ENCODE measurements at places on chromosomes 4 and X. TPM values are rescaled to one million over a fixed set of nuclear protein-coding genes. Genes with fewer than 3 reads are reported as not detected.

The HS3ST1 gene
- 1.4 TPM for polyA plus RNA-seq

DNA sequence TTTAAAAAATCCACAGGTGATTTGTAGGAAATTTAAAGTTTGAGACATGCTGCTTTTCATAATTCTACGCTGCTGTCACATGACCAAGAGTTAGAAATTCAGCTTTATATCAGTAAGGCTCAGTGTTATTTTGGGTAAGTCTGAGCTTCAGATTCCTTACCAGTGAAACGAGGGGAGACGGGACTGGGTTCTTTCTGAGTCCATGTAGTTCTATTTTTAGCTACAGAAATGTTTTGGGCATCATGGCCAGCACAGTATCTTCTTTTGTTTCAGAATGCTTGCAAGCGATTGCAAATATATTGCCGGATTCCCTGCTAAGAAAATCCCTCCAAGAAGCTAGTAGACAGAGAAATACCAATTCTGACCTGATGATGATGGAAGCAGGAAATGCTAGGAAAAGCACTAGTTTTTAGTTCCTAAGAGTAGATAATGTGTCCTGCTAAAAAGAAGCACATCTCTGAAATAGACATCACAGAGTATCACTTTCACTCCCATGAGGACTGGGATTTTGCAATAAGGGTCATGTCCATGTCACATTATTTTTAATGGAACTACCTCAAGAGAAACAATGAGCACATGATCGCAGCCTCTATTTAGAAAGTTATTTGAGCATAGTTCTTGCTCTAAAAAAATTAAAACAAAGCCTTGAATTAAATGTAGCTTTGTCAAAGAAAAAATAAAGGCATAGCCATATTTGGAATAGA is 10.9 kb downstream of the ATP1B4 start:
- H3K27ac ChIP-seq: no peak overlapping the region
- DNase-seq: no peak
- no peak overlapping the region for H3K4me3 ChIP-seq

DNA sequence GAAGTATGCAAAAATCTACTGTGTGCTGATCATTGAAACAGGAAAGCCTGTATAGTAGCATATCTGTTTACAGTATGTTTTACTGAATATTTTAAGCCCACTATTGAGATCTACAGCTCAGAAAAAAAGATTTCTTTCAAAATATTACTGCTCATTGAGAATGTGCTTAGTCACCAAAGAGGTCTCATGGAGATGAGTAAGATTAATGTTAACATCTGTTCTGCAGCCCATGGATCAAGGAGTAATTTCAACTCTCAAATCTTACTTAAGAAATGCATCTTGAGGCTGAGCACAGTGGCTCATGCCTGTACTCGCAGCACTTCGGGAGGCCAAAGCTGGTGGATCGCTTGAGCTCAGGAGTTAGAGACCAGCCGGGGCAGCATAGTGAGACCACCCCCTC is 3.3 kb downstream of the RNF4 start:
- H3K4me3 ChIP-seq: no peak overlapping the region
- no peak for DNase-seq
- H3K4me1 ChIP-seq: peaks cover 19% of the 10 kb centered on the region
- H3K36me3 ChIP-seq: peaks cover 20% of the 10 kb centered on the region

GRCh38 chr4:15653420-15653819 is 1.7 kb downstream of the FBXL5 start:
- DNase-seq: no peak
- peaks cover 17% of the 10 kb centered on the region for H3K4me1 ChIP-seq
- H3K27ac ChIP-seq: peak overlapping the region; percentile 82
- no peaks in the 10 kb centered on the region for H3K27me3 ChIP-seq
- H3K4me3 ChIP-seq: peak overlapping the region; percentile 72
- no peaks in the 10 kb centered on the region for H3K36me3 ChIP-seq

Measured in large intestine (tissue), 12 donors.